ENCODE measurements at places on chromosomes 4 and X.

DNA sequence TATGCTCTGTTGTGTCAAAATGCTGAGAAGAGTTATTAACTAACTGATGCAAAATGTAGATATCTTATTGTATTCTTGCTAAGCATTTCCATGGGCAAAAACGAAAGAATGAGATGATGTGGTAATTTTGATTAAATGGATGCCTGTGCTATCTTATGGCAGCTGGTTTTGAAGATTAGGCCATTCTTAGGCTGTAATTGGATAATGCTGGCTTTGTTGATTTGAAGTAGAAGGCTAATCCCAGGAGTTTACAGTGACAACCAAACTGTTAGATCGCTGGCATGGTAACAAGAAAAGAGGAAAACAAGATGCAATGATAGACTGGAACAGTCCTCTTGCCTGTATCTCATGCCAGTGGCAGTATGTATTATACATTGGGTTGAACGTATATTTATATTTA lies 74.1 kb upstream of the WDR44 start:
- H3K27ac ChIP-seq, result no peak overlapping the region
- no peak overlapping the region for H3K4me3 ChIP-seq
- H3K36me3 ChIP-seq, result no peaks in the 10 kb centered on the region
- no peaks in the 10 kb centered on the region for H3K4me1 ChIP-seq

DNA sequence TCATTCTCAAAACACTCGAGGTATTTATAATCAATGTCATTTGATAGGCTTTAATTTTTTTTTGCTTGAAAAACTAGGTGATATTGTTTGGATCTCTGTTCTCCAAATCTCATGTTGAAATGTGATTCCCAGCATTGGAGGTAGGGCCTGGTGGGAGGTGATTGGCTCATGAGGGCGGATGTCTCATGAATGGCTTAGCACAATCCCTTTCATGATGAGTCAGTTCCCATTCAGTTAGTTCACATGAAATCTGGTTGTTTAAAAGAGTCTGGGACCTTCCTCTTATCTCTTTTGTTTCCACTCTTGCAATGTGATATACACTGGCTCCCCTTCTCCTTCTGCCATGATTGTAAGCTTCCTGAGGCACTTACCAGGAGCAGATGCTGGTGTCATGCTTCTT lies 638.7 kb downstream of the DMD start:
- DNase-seq, result no peak
- no peak overlapping the region for H3K27ac ChIP-seq
- no peak overlapping the region for H3K4me3 ChIP-seq
- no peaks in the 10 kb centered on the region for H3K36me3 ChIP-seq

GRCh38 chrX:19636980-19637379 lies 121.7 kb upstream of the MAP3K15 start:
- H3K36me3 ChIP-seq, result no peaks in the 10 kb centered on the region
- H3K4me3 ChIP-seq, result no peak overlapping the region
- H3K27me3 ChIP-seq, result no peaks in the 10 kb centered on the region
- no peak for DNase-seq

- H3K4me1 ChIP-seq, result peaks cover 9% of the 10 kb centered on the region
- DNase-seq, result peak; percentile 81
- H3K27me3 ChIP-seq, result no peaks in the 10 kb centered on the region
- H3K36me3 ChIP-seq, result no peaks in the 10 kb centered on the region
These were observed 51.5 kb downstream of the ALPK1 start for GRCh38 chr4:112348488-112349158.

DNA sequence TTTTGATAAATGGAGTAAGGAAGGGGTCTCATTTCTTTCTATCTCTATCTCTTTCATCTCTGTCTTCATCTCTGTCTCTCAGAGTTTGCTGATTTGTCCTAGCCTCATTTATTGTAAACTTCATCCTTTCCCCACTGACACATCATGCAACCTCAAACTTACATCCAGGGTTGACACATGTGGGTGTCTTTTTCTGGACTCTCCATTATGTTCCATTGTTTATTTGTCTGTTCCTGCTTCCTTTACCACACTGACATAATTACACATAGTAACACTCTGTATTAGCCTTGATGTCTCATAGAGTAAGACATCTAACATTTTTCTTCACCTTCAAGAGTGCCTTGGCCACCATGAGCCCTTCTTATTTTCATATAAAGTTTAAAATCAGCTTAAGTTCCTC lies 8.1 kb upstream of the SRD5A3 start:
- no peaks in the 10 kb centered on the region for H3K27me3 ChIP-seq
- no peaks in the 10 kb centered on the region for H3K4me1 ChIP-seq
- no peak for DNase-seq
- no peak overlapping the region for H3K4me3 ChIP-seq
